Stimulated activated CD8-positive, alpha-beta memory T cell treated with anti-CD3 and anti-CD28 coated beads, Interleukin-4, amount 100 ng/mL, for 24 hours (primary cell): ENCODE measurements at places on chromosomes 1 and 21.

- no peak for DNase-seq
Observed at GRCh38 chr21:42570841-42571387, 57.3 kb downstream of the SLC37A1 start.

DNA sequence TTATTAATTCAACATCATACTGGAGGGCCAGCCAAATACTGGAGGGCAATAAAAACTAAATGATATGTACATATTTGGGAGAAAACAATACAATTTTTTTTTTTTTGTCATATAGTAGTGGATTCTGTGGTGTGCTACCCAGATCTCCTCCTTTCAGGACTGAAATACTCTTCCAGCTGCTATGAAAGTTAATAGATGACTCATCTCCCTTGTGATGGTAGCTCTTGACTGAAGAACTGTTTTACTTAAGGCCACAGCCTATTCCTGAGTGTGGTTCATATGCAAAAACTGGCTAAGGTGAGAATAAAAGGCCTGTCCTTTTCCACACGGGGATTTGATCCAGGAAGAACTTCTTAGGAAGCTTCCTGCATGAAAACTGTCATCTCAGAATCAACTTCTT is 307.9 kb downstream of the HLX start:
- DNase-seq = no peak

- no peak for DNase-seq
Observed at GRCh38 chr1:151898519-151898991, 10.8 kb downstream of the THEM4 start.

- DNase-seq = no peak
Observed at GRCh38 chr21:44260066-44260465, 1.6 kb downstream of the DNMT3L start.

DNA sequence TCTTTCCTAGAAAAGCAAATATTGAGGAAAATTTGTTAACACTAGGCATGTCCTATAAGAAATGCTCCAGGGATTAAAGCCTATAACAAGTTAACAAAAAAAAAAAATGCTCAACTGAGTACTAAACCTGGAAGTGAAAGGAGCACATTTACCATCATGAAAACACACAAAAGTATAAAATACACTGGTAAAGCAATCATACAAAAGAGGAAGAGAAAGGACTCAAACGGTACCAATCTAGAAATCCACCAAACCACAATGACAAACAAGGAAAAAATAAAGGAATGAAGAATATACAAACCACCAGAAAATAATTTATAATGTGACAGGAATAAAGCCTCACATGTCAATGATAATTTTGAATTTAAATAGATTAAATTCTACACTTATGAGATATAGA is 21.2 kb downstream of the CD1E start:
- DNase-seq = no peak

DNA sequence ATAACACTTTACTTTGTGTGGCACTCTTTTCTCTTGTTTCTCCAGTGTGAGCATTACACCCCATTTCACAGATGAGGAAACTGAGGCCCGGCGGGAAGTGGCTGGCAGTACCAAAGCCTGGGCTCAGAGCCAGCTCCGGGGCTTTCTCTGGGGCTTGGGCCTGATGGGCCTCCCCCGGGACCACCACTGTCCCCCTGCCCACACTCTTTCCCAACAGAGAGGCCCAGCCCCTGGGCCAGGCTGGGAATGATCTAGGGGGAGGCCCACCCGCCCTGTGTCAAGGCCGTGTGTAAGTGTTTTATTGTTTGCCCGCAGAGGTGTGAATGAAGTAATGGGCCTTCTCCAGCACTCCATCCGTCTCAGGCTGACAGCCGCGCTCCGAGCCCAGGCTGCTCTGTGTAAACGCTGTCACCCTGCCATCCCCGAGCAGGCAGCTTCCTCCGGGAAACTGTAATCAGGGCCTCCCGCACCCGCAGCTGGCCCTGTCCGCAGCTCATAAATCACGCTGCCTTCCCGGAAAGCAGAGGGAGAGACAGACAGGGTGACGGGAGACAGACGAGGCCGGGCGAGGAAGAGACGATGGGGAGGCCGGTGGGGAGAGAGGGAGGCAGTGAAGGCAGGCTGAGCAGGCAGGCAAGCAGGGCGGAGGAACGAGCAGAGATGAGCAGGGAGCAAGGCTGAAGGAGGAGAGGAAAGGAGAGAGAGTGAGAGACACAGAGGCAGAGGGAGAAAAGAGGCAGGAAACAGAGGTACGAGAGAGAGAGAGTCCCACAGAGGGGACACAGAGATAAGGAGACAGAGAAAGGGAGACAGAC is 109.7 kb upstream of the ZBTB40 start:
- no peak for DNase-seq
